ENCODE measurements at places on chromosomes 16 and 17.

- DNase-seq, result no peak
Measured at GRCh38 chr16:63216696-63217423, 1180.6 kb upstream of the CDH8 start.

- DNase-seq, result no peak
Measured at GRCh38 chr17:33583518-33584417, 290.7 kb upstream of the ASIC2 start.

DNA sequence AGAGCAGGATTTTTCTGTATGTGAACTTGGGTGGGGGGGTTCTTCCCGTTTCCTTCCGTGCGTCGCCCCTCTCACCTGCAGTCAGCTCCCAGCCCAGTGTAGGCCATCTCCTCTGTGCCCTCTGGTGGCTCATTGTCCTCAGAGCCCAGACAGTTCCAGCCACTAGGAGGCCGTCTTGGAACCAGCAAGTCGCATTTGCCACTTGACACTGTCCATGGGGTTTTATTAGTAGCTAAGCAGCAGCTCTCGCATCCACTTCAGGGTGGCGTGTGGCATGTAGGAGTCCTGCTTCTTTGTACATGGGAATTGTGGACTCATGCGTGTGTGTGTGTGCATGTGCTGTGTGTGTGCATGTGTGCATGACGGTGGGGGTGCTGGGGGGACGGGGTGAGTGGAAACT is 74.0 kb downstream of the SEC14L1 start:
- DNase-seq, result no peak

GRCh38 chr16:73177729-73178295 is 129.9 kb upstream of the ZFHX3 start:
- DNase-seq, result no peak

- no peak for DNase-seq
Measured at GRCh38 chr17:36695082-36695481, 93.7 kb downstream of the MRM1 start.

- DNase-seq, result no peak
Measured at GRCh38 chr17:41416479-41416878, 7.9 kb downstream of the KRT37 start.

DNA sequence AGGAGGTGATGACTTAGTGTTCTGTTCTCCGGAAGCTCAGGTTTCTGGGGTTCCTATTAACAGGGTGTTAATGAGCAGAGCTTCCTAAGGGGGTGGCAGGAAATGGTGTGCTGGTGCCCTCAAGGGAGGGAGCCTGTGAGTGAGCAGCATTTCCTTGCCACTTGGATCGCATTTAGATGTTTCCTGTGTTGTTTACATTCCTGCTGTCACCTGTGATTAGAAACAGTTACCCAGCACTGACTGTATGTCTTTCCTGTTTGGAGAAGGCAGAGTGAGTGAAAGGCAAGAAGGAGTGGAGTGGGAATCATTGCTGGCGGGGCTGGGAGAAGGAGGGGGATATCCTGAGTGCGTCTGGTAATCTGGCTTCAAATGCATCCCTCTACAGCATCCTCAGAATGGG is 214.6 kb downstream of the CCDC182 start:
- DNase-seq, result no peak

GRCh38 chr17:28940142-28940541 is 11.2 kb downstream of the PHF12 start:
- no peak for DNase-seq

GRCh38 chr17:66985338-66986237 is 21.1 kb downstream of the CACNG4 start:
- DNase-seq, result no peak

DNA sequence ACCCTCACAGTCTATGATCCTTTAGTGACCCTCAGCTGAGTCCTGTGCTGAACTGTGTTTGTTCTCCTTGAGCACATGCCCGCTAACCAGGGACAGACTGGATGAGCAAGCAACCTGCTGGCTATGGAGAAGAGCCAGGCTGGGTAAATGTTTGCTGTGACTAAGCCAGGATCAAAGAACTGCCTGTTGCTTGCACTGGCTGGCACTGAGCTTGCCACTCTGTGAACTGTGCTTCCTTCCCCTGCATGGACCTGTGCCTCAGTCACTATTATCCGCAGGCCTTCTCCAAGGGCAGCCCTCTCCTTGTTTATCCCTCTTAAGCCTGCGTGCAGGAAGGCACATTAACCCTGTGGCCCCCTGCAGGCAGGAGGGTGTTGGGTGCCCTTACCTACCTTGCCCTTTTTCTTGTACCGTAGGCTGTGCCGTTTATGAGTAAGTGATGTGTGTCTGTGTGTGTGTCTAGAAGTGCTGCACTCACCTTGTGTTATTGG is 7.4 kb downstream of the PNPO start:
- no peak for DNase-seq

GRCh38 chr16:81521141-81521626 is 76.6 kb downstream of the CMIP start:
- DNase-seq, result peak; percentile 71

GRCh38 chr16:66915041-66915440 is 3.6 kb downstream of the CDH16 start:
- no peak for DNase-seq

DNA sequence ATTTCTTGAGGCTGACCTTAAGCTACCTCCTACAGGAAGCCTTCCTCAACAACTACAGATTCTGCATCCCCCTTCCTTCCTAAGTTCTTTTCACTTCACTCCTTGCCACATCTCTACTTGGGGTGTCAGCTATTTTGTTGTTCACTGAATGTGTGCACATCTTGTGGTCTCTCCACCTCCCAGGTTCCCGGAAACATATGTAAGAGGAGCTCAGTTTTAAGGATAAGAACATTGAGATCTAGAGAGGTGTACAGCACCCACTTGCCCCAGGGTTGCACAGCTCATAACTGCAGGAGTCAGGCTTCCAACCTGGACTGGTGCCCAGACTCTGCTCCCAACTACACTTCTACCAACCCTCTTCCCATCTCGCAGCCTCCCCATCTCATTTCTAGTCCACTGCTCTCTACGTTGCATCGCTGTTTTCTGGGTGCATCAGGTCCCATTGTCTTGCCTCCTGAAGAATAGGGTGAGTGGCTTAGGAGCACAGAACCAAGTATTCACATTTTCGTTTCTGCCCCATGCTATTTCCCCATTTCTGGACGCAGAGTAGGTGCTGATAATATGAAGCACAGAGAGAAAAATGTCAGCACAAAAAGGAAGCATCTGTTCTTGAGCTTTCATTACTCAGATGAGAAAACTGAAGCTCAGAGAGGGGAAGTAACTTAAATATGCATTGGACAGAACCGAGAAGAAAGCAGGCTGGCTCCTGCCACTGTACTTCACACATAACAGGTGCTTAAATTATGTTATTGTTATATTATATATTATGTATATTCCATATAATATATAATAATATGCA is 292.0 kb upstream of the CCL2 start:
- DNase-seq, result no peak

DNA sequence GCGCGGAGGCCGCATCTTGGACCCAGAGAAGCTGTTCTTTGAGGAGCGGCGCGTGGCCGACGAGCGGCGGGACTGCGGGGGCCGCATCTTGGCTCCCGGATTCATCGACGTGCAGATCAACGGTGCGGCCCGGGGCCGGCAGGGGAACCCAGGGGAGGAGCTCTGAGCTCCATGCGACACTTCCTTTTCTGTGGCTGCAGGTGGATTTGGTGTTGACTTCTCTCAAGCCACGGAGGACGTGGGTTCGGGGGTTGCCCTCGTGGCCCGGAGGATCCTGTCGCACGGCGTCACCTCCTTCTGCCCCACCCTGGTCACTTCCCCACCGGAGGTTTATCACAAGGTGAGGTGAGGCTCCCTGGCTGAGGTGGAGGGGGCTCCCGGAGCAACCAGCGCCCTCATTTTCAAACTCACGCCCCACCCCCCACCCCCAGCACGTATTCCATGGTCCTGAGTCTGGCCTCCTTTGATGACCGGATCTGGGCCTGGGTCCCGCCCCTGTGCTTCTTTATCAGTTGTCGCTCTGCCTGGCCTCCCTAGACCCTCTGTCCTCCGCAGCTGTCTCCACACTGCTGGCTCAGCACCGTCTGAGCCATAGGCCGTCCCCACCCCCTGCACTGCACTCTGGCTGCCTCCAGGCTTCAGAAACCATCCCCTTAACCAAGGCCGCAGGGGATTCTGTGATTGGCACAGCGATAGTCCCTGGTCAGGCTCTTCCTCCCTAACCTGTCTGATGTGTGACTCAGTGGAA is 787 bp downstream of the AMDHD2 start:
- peak; percentile 25 for DNase-seq

GRCh38 chr16:19884611-19885450 is at the start of gene GPRC5B:
TSS of gene GPRC5B (minus strand) at chr16:19884848. CDS start at chr16:19872845, 12,003 bp downstream.
- DNase-seq, result peak; percentile 5

- no peak for DNase-seq
Measured at GRCh38 chr16:24999856-25000461, 15.2 kb downstream of the ARHGAP17 start.

DNA sequence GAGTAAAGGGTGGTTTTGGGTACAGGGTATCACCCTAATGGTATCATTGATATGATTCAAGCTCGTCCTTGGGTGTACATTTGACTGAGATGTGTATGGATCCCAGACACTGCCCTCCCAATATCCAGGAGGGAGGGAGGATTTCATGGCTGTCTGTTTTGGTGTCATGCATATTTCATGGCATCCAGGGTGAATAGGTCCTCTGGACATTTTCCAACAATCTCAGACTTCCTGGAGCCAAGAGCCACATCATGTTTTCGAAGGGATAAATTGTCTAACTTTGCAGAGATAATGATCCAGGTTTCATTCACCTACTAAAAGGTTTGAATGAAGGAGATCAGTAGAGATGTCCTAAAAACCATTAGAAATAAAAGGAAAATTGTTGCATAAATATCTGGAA is 431.9 kb downstream of the SHISA9 start:
- no peak for DNase-seq

DNA sequence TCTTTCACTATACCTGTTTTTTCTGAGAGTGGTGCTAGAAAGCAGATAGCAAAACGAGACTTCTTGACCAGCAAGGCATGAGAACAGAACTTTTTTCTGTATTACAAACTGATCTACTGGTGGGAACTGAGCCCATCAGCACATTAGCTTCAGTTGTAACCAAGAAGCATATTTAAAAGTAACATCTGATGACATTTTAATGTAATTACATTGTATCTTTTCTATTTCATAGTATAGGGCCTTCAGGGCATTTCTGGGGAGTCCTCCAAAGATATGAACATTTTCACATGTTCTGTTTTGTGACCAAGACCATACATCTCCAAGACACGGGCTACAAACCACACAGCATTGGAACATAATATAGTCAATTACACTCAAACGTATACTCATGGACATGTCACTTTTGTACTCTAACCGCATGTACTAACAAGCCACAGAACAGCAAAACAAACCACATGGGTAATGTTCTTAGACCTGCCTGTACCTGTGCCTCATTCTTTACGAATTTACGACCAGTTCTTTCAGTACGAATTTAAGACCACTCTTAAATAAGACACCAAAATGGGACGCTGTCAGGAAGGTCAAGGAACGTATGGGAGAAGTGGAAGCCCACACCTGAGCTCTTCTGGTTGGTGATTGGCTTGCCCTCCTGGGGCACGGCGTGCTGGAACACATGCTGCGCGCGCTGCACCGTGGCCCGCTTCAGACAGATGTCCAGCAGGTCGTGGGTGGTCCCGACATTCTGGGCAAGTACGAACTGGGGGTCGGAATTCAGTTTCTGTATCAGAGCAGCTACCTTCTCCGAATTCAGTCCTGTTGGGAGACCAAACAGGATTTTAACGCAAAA is 825 bp downstream of the BLMH start:
- DNase-seq, result peak; percentile 19

- peak; percentile 40 for DNase-seq
Measured at GRCh38 chr16:46908540-46909372, 24.6 kb downstream of the GPT2 start.

- no peak for DNase-seq
Measured at GRCh38 chr16:67548265-67549126, 13.8 kb upstream of the CTCF start.

DNA sequence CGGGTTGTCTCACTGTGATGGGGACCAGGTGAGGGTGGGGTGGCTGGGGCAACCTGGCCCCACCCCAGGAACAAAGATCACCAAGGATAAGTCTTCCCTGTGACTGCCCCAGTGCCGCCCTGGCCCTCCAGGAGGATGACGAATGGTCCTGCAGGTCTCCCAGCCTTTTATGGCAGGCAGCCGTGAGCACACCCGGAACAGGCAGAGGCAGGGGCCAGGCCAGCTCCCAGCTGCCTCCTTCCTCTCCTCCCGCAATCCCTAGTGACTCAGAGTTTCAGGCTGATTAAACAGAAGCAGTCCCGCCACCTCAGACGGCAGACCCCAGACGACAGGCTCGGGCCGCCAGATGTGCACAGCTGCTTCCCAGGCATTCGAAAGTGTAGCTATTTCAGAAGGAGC is 13.3 kb downstream of the JUP start:
- DNase-seq, result no peak

- DNase-seq, result no peak
Measured at GRCh38 chr17:57135026-57135788, 50.2 kb downstream of the AKAP1 start.

DNA sequence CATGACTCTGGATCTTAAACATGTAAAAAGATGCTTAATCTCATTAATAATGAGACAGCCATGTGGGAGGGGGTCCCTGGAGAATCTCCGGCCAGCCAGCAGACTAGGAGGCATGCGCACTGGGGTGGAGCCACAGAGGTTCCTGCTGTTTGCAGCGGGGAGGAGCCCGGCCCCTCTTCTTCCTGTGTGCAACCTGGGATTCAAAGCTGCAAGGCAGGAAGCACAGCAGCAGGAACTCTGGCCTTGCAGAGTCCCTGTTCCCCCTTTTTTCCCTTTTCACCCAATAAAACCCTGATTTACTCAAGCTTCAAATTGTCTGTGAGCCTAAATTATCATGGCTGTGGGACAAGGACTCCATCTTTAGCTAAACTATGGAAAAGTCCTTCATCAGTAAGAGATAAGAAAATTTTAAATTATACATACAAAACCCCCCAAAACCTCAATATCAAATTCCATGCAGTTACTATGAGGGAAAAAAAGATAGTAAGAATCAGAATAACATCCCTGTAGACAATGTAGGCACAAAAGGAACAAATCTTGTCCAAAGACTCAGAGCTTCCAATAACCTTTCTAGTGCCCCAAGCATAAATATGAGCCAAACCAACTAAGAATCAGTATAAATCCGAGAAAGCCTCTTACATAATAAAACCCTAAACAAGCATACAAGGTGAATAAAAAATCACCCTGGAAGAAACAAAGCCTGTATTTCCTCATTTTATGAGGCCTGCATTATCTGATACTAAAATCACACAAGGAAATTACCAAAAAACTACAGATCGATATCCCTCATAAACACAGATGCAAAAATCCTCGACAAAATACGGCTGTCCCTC is 12.1 kb downstream of the CFDP1 start:
- DNase-seq, result no peak

GRCh38 chr17:43025766-43026537 is 921 bp downstream of the RND2 start:
- DNase-seq, result no peak

DNA sequence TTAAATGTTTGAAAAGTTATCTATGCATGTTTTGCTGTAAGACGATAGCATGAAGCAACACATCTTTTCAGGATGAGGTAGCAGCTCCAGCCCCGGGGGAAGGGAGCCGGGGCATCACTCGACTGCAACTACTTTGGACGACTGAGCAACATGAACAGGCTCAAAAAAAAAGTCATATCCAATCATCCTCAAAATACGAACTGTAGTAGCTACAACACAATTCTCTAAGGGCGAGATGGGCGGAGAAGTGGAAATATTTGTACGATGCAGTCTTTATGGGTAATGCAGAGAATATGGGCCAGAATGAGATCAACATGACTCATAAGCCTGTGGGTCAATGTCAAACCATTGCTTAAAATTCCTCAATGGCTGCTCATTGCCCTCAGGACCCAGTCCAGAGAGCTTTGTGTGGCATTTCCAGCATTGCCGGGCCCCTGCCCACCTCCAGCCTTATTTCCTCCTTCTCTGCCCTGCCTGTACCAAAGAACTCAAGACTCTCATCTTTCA is 17.7 kb upstream of the SMURF2 start:
- DNase-seq, result no peak

Measured in stimulated activated CD8-positive, alpha-beta memory T cell treated with anti-CD3 and anti-CD28 coated beads, Interleukin-7, amount 100 ng/mL, for 4 hours (primary cell).